ENCODE measurements at places on chromosomes 3 and 15.
A peak's percentile ranks its signal among the peaks of the same experiment; 100 is the strongest.

- no peak for DNase-seq
Measured at GRCh38 chr3:45123030-45123429, 23.1 kb downstream of the CDCP1 start.

DNA sequence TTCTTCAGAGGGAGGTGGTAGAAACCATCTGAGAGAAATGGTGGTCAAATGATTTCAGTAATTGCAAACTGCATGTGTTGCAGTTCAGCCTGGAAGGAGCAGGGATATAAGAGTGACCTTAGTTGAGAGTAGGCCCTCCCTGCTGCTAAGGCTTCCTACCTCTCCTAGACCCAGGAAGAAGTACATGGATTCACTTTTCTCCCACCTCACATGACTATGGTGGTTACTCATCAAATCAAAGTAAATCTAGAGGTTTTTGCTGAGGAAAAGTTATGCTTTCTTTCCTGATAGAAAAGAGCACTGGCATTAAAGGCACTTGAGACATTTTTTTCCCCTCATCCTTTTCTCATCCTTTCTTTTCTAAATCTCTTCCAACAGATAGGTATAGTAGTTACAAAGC is 43.2 kb upstream of the LEKR1 start:
- DNase-seq, result no peak

DNA sequence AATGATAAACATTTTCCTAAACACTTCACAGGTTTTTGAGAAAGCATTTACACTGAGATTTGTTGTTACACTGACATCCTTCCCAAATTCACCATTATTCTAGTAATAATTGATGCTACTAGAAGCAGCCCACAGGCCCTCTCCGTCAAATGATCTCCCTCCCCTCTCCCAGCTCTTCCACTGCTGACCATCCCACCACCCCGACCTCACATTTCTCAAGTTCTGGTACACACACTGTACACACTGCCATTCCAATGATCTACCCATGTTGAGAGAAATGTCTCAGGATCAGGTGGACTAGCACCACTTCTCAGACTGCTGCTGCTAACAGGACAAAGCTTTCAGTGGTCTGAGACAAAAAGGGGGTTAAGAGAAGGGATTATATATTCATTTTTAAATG is 3.5 kb downstream of the TBC1D5 start:
- no peak for DNase-seq

DNA sequence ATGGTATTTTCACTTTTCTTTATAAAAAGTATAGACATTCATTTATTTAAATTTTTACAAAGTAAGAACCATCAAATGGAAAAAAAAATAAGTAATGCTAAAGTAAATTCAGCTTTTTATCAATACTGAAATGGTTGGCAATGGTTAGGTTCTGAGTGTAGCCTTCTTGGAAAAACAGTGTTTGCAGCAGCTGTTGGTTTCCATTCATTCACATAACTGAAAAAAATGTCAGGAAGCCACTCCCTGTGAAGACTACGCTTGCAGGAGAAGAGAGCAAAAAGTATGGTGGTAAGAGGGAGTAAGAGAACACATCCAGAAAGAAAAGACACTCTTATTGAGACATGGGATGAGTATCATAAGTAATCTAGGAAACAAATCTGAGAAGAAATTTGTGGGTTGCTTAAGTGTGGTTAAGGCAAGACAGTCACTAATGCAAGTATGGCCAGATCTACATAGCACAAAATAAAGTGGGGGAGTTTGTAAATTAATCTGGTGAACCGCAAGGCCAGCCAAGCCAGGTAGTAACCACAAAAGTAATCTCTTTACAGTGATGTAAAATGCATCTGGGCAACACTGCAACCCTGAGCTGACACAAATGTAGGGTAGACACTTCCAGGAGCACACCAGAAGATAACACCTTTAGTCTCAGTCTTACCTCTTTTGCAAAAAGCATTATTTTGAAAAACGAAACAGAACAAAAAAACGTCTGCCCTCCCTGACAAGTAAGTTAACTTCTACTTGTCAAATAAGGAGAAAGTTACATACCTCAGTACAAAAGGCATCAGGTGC is 133.7 kb downstream of the IGSF11 start:
- no peak for DNase-seq

DNA sequence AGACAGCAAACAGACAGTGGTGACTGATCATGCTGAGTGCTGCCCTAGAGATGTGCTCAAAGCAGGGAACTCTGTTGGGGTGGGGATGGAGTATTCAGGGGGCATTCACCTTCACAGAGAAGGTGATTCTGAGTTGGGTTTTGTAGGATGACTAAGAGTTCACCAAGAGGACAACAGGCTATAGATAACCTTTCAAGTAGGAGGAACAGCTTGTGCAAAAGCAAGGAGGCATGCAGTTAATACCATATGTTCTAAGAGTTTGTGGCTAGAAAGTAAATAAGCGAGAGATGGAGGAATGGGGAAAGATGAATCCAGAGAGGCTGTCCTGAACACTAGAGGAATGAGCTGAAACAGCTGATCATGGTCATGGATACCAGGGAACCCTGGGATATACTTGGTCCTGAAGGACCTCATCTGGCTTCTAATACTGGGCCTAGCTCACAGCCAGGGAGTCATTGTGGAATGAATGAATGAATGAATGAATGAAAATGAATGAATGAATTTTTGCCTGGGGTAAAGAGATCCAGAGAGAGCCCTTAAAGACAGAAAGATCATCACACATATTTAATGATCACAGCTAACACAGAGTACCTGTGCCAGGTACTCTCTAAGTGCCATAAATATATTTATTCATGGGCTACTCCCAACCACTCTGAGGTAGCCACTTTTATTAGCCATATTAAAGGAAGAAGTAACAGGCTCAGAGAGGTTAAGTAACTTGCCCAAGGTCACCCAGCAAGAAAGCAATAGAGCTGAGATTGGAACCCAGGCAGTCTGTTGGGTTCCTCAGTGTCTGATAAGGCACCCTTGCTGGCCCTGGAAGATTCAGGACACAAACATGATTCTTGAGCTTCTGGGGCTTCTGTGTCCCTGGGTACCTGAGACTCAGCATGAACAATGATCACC is 22.0 kb downstream of the SMAD6 start:
- DNase-seq, result no peak

- no peak for DNase-seq
Measured at GRCh38 chr3:147529551-147529950, 120.4 kb downstream of the ZIC1 start.

GRCh38 chr3:191500892-191501291 is 39.9 kb downstream of the PYDC2 start:
- DNase-seq, result no peak

DNA sequence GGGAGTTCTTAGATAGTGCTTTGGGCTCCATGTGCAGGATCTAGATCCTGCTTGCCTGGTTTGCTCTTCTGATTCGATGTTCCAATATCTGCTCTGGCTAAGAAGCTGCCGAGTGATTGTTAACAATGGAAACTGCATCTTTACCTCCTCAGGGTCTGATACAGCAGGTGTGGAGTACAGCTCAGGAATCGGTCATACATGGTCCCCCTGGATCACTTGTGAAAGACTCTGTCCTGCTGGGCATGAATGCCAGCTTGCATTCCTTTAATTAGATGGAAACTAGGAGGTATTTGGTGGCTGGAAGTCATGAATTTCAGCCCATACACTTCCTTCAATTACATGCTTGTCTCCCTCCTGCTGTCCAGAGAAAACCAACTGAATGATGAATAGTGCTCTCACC is 95.3 kb downstream of the CHRNA7 start:
- DNase-seq, result no peak

- DNase-seq, result no peak
Measured at GRCh38 chr3:187987924-187988323, 166.0 kb upstream of the LPP start.

DNA sequence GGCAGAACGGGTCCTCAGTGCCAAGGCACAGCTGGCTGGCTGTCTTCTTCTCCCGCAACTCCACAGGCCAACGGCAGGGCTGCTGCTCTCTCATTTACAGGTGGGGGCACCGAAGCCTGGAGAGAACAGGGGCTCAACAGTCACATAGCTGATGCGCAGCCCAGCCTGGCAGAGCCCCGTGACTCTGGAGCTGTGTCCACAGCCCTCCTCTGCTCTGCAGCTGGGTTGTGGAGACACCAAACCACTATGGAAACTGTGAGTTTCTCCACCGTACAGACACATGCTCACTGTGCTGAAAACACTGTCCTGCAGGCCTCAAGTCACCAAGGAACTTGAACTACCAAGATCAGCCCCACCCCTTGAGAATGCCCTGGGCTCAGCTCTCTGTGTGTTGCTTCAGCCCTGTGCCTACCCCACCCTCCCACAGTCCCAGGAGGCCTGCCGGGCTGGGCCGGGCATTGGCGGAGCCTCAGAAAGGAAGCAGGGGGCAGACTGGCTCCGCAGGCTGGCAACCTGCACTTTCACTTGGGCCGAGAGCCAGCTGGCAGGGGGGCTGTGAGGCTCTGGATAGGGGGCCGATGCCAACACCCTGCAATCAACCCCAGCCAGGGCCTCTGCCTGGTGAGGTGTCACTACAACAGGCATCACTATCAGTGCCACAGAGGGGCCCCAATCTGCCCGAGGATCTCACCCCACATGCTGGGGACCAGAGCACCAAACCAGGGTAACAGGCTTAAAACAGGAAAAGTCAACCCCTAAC is 113.7 kb upstream of the RPL32 start:
- peak; percentile 14 for DNase-seq

GRCh38 chr3:122563717-122564025 is 429 bp downstream of the PARP9 start:
- DNase-seq, result no peak

DNA sequence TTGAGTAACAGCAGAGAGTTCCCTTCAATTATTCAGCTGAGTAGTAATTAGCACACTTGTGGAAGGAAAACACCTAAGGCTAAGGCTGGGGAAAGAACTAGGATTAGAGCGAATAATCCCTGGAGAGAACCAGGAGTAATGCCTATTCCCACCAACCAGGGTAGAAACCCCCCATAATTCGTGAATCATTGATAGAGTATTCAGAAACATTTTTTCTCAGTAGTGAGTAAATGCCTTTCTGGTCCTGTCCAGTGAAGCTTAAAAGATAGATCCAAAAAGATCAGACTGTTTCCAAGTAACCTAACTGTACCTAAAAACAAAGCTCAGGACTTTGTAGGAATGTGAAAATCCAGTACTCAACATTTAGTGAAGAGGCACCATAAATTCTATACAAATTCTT is 71.2 kb downstream of the DGKG start:
- DNase-seq, result no peak

- DNase-seq, result no peak
Measured at GRCh38 chr15:65246026-65246714, 34.9 kb upstream of the CILP start.

- DNase-seq, result no peak
Measured at GRCh38 chr3:12613250-12613649, 50.7 kb downstream of the RAF1 start.

GRCh38 chr3:126932188-126932931 is 50.6 kb upstream of the PLXNA1 start:
- DNase-seq, result no peak

- DNase-seq, result no peak
Measured at GRCh38 chr3:99626417-99626788, 12.0 kb upstream of the COL8A1 start.

DNA sequence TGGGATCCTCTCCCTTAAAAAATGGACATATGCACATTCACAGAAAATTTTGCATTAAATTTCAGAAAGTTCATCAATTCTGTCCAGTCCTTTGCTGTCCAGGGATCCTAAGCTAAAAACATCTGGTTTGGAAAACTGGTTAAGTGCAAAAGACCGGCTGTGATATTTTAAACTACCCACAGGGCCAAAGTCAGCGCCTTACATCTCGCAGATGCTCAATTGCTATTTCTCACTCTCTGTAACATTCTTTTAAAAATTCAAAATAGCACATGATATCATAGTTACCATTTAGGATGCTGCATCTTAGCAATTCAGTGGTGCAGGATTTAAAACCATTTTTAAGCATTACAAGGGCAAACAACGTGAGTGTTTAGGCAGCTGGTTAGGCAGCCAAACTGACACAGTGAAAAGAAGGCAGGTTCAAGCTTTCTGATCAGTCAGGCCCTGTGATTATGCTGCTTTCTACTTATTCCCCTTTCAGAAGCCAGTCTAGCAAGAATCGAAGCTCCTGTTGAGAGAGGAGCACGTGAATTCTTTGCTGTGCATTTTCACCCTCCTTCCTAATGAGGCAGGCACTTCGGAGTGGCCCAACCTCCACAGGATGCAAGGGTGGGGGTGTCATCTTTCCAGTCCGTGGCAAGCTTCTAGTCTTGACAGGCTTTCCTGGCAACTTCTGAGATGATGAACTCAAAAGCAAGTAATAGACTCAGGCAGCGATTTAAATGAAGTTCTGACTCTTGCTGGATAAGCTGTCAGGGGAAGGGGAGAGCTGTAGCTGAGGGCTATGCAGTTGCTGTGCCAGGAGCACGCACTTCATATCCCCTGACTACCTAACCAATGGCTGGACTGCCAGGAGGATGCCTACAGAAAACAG is 8.8 kb downstream of the PRICKLE2 start:
- peak; percentile 17 for DNase-seq

- DNase-seq, result no peak
Measured at GRCh38 chr3:12773710-12774086, 14.6 kb upstream of the TMEM40 start.

DNA sequence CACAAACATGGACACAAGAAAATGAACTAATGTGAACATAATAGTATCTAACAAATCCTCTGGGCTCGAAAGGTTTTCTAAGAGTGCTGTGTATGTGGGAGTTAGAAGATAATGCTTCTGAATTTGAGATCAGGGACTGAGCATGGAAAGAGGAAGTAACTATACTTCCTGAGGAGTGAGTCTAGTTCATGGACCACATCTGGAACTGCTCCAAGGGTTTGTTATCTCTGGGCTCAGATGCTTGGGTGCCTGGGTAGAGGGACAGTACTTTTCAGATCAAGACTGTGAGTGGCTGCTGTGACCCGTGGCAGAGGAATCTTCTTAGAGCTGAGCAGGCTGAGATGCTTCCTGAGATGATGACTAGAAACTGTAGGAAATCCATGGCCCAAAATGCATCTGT is 28.5 kb downstream of the TBC1D23 start:
- no peak for DNase-seq

GRCh38 chr3:99929745-99930139 is 112.1 kb downstream of the CMSS1 start:
- no peak for DNase-seq

GRCh38 chr3:117995842-117996437 is 1038.7 kb downstream of the IGSF11 start:
- peak; percentile 62 for DNase-seq

DNA sequence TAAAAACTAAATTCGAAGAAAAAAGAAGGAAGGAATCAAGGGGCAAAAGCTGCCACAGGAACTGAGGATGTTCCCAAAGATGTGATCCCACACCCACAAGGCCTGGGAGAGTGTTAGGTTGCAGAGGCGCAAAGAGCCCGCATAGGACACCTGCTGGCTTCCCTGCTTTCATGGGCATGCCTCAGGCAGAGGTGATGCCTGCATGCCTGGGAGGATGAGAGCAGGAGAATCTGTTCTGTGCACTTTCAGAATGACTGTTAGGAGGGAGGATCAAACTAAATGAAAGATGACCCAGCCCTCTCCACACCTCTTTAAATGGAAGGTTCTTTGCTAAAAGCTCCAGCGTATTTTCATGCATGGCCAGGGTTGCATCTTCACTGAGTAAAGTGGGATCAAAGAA is 162.4 kb downstream of the PLCL2 start:
- no peak for DNase-seq

- DNase-seq, result no peak
Measured at GRCh38 chr15:92879949-92880725, 20.0 kb upstream of the CHD2 start.

GRCh38 chr3:21390136-21390535 is 360.9 kb downstream of the ZNF385D start:
- no peak for DNase-seq

- peak; percentile 66 for DNase-seq
Measured at GRCh38 chr3:168096210-168096652, 507 bp upstream of the GOLIM4 start.

- DNase-seq, result no peak
Measured at GRCh38 chr3:193884652-193885051, 251.3 kb upstream of the HES1 start.
